Activated CD8-positive, alpha-beta memory T cell treated with anti-CD3 and anti-CD28 coated beads for 48 hours (primary cell): ENCODE measurements at places on chromosomes 11 and 22.
A peak's percentile ranks its signal among the peaks of the same experiment; 100 is the strongest.

DNA sequence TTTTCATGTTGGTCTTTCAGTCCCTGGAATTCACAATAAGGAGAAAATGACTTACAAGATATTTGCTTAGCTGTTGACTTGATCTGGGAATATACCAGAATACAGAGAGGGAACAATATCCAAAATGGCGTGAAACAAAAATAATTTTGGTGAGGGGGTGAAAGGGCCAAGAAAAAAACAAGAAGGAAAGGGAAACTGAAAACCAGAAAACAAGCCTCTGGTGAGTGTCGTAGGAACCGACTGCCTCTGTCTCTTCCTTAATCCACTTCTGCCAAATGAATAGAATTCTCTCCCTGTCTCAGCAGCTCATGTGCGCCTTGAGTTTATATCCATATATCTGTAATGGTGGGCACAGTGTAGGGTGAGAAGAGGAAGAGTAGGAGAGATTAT is 367.6 kb downstream of the ETS1 start:
- no peak for DNase-seq

DNA sequence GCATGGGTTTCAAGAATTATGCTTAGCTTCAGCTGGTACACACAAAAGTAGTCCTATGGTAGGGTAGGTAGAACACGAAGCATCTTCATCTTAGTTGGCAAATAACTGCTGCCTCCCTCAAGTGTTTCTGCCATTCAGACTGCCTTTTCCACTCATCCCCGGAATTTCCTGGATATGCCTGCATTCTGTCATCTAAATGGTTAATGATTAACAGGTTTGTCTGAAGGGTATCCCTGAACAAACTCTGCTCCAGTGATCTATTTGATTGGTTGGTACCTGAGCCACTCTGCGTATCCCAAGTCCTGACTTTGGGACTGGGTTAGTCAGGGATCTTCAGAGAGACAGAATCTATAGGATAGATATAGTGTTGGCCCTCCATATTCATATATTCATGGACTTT is 272.3 kb upstream of the RAG2 start:
- no peak for DNase-seq

- DNase-seq: no peak
Observed at GRCh38 chr22:22855617-22856308, 31.9 kb upstream of the IGLL5 start.

DNA sequence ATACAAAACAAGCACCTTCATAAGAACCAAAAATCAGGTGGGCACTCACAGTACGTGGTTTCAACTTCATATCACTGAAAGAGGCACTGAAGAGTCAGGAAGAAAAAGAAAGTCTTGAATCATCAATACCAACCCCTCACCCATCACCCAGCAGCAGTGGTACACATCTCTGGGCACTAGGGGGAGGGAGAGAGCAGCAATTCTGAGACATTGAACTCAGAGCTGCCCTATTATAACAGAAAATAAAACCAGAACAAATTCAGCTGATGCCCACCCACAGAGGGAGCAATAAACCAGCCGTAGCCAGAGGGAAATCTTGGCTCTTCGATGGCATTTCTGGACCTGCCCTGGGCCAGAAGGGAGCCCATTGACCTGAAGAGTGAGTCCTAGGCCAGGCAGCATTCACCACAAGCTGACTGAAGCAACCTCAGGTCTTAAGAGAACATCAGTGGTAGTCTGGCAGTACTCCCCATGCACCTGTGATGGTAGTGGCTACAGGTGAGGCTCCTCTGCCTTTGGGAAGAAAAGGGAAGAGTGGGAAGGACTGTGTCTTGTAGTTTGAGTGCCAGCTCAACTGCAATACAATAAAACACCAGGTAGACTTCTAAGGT is 42.2 kb upstream of the FAM181B start:
- DNase-seq: no peak

DNA sequence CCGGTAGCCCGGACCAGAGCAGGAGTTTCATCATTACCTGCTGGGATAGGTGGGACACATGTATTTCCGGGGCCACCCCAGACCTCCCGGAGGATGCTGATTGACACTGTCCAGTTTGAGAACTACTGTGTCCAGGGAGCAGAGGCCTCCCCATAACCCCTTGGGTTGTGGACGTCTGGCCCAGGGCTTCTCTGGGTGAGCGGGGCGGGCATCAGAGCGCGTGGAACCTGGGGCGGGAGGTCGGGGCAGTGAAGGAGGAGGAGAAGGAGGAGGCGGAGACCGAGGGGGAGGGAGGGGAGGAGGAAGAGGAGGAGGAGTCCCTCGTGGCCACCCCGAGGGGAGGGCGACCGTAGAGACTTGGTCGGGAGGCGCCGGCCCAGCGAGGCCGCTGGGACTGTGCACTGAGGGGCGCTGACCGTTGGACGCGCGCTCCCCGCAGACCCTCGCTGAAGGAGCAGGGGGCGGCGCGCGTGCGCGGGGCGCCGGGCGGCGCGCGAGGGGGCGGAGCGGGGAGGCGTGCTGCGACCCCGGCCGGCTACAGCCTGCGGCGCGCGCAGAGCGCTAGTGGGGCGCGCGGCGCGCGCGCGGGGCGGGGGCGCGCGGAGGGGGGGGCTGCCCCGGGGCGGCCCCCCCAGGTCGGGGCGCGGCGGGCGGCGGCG is at the start of gene GRK3:
GRK3 (plus strand) TSS at position 356 of the 659 bp plus-strand sequence. CDS start 366 bp downstream, outside the sequence.
- peak; percentile 23 for DNase-seq
